ENCODE measurements at places on chromosomes 2 and 18.

GRCh38 chr2:6965071-6965795 is 48.0 kb downstream of the RNF144A start:
- no peak for DNase-seq

GRCh38 chr2:233438573-233439147 is 84.4 kb downstream of the DGKD start:
- no peak for DNase-seq

DNA sequence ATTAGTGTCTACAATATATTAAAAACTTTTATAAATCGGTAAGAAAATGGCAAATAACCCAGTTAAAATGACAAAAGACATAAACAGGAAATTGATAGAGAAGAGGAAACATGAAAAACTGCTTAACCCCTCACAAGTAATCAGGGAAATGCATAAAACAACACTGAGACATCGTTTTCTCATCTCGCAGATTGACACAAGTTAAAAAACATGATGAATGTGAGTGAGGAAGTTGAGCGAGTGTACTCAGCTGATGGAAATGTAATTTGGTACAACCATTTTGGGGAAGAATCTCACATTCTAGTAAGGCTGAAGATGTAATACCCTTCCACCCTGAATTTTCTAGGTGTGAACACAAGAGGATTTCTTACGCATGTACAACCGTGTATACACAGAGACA is 18.0 kb upstream of the THOC1 start:
- DNase-seq = peak; percentile 13

GRCh38 chr2:209619782-209620181 is 151.8 kb upstream of the UNC80 start:
- DNase-seq = peak; percentile 57

DNA sequence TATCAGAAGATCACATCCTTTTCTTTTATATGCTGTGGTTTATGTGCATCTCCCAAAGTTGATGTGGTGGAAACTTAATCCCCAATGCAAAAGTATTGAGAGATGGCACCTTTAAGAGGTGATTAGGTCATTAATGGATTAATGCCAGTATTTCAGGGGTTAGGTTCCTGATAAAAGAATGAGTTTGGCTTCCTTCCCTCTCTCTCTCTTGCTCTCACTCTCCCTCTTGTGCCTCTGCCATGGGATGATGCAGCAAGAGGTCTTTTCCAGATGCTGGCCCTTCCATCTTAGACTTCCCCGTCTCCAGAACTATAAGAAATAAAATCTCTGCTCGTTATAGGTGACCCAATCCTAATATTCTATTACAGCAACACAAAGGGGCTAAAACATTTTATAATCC is 85.0 kb downstream of the TTC27 start:
- no peak for DNase-seq

- DNase-seq = no peak
Observed at GRCh38 chr2:19787134-19787533, 114.6 kb downstream of the TTC32 start.

DNA sequence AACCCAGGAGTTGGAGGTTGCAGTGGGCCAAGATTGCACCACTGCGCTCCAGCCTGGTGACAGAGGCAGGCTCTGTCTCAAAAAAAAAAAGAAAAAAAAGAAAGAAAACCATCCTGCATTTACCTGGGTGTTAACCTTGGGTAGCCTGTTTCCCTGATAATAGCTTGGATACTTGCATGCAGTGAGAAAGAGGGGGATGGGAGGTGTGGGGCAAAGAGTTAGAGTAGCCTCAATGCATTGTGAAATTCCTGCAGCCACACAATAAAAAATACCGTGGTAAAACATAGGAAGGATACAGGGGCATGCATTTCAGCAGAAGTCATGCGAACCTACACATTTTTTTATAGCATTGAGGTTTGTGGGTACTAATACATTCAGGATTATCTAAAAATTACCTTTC is 76.6 kb upstream of the ZNF516 start:
- DNase-seq = no peak

GRCh38 chr2:12168354-12168753 is 421.9 kb downstream of the LPIN1 start:
- no peak for DNase-seq

DNA sequence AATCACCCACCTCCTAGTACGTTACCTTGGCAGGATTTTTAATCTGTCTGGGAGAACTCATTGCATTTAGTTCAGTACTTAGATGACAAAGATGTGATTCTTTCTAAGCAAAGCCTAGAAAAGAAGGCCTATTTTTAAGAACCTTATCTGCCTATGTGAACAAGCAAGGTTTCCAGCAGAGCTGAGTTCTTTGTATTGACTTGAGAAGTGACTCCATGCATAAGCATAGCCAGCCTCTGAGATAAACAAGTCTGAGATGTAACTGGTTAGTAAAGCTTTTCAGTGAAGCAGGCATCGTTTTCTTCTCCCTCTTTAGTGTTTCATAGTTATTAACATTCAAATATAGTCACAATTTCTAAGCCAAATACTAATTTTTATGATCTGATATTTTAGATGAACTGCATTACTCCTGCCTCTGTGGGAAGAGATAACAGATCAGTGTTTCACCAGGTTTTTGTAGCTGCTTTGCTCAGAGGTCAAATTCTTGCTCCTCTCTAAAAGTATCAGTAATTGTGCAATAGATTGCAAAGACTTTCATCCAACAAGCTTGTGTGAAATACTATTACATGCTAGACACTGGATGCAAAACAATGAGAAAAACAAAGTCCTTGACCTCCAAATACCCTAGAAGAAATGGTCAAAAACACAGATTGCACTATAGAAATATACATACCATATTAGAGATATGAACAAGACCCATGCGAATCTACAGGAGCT is 107.8 kb downstream of the MBD2 start:
- no peak for DNase-seq

DNA sequence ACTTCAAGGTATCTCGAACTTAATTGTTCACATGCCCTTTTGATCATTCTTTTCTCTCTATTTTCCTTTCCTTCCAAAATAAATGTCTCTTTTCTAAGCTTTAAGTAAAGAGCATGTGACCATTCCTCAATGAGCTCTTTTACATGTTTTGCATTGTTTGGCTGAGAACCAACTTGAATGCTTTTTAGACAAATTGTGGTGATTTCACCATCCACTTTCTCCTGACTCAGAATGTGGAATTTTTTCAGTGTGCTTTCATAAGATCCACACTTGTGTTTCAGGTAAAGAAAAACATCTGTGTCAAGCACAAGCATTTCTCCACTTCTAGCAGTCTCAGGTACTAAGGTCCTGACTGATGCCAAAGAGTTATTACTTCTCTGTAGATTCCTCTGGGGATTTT is 10.7 kb downstream of the RBM43 start:
- no peak for DNase-seq

DNA sequence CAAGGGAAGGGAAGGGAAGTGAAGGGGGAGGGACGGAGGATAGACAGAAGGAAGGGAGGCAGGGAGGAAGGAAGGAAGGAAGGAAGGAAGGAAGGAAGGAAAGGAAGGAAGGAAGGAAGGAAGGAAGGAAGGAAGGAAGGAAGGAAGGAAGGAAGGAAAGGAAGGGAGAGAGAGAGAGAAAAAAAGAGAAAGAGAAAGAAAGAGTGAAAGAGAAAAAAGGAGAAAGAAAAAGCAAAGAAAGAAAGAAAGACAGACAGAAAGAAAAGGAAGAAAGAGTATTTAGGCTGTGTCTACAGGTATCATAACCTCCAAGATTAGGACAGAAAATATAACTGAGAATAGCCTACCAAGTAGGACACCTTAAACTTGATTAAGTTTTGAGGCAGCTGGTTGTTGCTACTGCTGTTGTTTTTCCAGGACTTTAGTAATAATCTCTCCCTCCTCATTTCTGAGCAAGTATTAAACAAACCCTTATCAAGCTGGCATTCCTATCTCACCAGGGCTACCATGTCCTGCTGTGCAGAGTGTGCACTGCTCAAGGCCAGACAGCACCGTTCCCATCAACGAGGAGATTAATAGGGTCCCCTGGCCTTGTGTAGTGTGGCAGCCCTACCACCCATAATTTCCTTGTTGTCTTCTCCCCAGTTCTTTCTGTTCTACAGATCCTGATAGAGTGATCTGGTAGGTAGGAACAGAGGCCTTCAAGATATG is 90.5 kb upstream of the FHL2 start:
- DNase-seq = no peak

DNA sequence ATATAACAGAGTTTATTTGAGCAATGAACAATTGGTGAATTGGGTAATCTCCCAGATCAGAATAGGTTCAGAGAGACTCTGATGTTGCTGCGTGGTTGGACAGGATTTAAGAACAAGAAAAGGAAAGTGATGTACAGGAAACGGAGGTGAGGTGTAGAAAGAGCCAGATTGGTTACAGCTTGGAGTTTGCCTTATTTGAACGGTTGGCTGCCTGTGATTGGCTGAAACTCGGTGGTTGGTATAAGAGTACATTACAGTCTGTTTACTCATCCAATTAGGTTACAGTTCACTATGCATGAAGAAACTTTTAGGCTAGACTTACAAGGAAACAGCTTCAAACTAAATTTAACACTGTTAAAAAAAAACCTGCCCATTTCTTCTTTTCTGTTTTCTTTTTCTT is 68.0 kb upstream of the CABLES1 start:
- DNase-seq = no peak

DNA sequence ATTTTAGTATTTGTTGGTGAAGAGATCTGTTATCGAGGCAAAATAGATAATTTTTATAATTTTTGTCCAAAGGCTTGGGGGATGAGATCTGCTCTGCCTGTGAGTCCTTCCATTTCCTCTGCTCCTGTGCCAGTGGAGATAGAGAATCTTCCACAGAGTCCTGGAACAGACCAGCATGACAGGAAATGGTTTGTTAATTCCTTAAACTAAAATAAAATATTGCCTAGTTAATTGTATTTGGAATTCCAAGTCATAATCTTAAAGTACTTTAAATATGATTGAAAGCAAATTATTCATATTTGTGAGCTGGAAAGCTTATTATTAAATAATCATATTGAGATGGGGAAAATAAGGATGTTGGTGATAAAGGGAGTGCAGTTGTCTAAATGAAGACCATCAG is 87.8 kb downstream of the EPB41L5 start:
- DNase-seq = no peak

- DNase-seq = no peak
Observed at GRCh38 chr2:232458661-232459418, 2.9 kb downstream of the ALPI start.

- no peak for DNase-seq
Observed at GRCh38 chr2:216616083-216616678, 17.0 kb upstream of the IGFBP2 start.

DNA sequence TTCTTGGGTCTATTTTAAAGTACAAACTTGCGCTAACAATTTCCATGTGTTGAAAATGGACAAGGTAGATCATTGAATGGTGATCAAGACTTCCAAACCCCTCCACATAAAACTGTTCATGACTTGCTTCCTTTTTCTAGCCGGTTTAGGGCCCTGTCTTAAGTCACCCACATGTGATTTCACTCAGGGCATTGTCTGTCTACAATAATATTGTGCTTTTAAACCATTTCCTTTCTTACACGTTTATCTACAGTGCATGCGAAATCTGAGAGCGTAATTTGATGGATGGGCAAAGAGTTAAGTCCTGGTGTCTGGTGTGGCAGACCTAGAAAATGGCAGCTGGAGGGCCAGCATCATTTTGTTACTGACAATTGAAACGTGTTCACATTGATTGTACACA is 2.0 kb upstream of the ZNF516 start:
- DNase-seq = peak; percentile 46

- DNase-seq = no peak
Observed at GRCh38 chr18:57062844-57063243, 84.0 kb upstream of the BOD1L2 start.

DNA sequence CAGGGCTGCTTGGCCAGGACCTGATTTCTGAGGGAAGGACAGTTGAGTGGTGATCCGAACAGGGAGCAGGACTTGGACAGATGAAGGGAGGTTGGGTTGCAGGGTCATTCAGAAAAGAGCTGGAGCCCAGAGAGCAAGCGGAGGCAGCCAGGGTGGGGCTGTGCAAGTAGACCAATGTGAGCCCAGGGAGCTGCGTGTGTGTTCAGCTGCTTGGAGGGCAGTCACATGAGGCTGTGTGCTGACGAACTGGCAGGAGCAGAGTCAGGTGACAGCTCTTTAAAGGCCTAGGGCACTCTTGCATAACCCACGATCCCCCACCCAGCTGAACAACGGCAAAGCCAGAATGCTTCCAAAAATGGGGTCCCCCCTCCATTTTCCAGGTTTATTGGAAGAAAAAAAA is 4.6 kb upstream of the MLPH start:
- peak; percentile 89 for DNase-seq

- no peak for DNase-seq
Observed at GRCh38 chr2:47697000-47697601, 85.8 kb upstream of the MSH6 start.

DNA sequence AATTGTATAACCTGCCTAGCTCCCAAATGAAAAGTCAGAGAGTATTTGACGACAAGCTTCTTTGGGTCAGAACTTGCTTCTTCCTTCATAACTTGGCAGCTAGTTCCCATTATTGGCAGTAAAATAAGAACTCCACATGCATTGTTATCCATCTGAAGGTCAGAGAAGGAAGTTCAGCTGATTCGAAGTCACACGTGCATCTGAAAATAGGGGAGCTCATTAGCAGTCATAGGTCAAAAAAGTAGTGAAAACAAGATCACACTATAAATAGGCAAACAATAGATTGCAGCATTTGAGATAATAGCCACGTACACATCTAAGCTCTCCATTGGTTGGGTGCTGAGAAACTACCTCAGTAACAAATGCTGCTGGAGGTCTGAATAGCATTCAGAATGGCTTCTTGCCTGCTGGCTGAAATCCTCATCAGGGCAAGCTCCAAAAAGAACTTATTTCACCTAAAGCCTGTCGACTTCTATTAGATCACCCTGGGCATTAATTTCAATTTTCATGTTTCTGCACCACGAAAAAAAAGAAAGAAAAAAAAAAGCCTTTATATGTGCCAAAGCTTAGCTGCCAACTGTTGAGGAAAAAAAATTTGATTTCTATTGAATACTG is 1492.9 kb upstream of the CELF4 start:
- DNase-seq = no peak

DNA sequence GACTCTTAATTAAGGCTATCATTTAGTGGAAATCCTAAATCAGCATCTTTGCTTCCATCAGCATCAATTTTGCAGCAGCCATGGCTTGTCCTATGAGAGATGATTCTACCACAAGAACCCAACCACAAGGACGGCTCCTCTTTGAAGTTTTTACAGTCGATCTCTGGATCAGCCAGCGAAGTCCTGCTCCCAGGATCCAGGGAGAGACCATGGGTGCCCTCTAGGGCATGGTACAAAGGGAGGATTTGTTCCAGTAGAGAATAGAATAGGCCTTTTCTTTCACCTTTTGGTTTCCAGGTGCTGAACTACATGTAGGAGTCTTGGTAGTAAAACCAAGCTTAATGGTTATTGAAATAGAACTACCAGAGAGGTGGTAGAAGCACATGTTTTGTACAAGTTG is 52.7 kb downstream of the TMEM200C start:
- DNase-seq = no peak

DNA sequence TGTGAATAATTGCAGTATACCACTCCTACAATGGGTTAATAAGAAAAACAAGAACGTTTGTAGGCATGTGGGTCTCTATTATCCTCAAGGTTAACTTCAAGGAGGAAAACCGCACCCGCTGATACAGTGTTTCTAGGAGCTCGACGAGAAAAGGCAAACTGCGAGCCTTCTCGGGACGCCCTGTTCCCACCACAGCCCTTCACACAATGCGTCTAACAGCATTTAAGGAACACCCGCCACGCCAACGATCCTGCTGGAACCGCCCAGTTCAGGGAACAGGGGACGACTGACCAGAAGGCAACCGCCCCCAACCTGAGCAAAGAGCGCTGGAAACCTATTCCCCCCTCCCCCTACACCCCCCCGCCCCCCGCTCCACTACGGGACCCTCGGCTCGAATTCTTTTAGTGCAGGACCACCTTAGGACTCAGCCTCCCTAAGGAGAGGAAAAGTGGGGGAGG is 710 bp upstream of the TMSB10 start:
- DNase-seq = peak; percentile 76

GRCh38 chr2:207662203-207662602 is 37.0 kb upstream of the METTL21A start:
- peak; percentile 97 for DNase-seq

All from inflammatory macrophage treated with lipopolysaccharide for 4 hours (primary cell).